ENCODE measurements at places on chromosomes 16 and 17. TPM values are rescaled to one million over a fixed set of nuclear protein-coding genes. Genes with fewer than 3 reads are reported as not detected.

Gene PLCD3
- 59.7 TPM for polyA plus RNA-seq

Gene ARSG
- polyA plus RNA-seq: 0.60 TPM

Gene CMTM4
- polyA plus RNA-seq: 21.7 TPM

Gene MYH11
- polyA plus RNA-seq: not detected

Gene SCO1
- polyA plus RNA-seq: 32.7 TPM

Gene LYZL6
- polyA plus RNA-seq: not detected

Gene ENPP7
- polyA plus RNA-seq: not detected

Gene SENP3
- polyA plus RNA-seq: 103 TPM

Gene JMJD8
- polyA plus RNA-seq: 49.2 TPM

Gene PDPK1
- 33.4 TPM for polyA plus RNA-seq

Gene TBC1D3
- not detected for polyA plus RNA-seq

Gene TNK1
- 0.64 TPM for polyA plus RNA-seq

Gene HSD17B1
- 1.3 TPM for polyA plus RNA-seq

- DNase-seq: no peak
Measured at GRCh38 chr17:2107506-2107905, 52.6 kb downstream of the HIC1 start.

GRCh38 chr17:81335773-81336157 is 40.7 kb upstream of the SLC38A10 start:
- no peak for DNase-seq

DNA sequence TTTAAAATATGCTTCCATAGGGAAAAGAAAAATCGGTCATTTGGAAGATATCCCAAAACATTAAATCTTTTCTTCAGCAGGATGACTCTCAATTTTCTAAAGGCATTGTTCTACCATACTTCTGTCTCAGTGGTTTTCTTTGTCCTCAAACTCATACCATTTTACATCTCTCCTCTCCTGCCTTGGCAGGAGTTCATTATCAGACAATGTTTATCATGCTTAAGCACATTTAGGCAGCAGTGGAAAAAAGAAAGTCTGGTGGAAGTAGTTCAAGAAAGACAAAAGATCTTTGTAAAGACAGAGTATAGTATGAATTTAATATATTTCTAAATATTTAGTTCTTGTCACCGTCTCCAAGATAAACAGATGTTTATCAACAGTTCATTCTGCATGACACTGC is 68.2 kb downstream of the CDK12 start:
- no peak for DNase-seq

GRCh38 chr17:29640413-29640812 is 17.7 kb upstream of the CORO6 start:
- no peak for DNase-seq

- DNase-seq: no peak
Measured at GRCh38 chr16:54077050-54077821, 209.4 kb downstream of the IRX3 start.

DNA sequence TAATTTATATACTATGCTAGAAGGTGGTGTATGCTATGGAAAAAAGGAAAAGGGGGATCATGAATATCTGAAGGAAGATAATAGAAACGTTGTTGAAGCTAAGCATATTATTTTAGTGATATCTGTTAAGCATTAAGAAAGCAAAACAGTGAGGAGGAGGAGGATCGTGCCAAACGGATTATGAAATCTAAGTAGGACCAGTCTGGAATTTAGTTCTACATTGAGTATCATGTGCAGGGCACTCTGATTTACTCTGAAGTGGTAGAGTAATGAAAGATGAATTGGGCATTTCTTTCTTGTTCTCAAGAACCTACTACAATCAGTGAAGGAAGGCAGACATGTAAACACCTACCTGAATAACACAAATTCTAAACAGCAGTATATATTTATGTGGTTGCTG is 195.3 kb downstream of the CYB561 start:
- no peak for DNase-seq

- peak; percentile 79 for DNase-seq
Measured at GRCh38 chr16:89374393-89374960, 115.9 kb downstream of the ANKRD11 start.

GRCh38 chr17:80916246-80916645 is 75.4 kb upstream of the CHMP6 start:
- DNase-seq: no peak

GRCh38 chr16:20614186-20615141 is 38.3 kb upstream of the ACSM2B start:
- no peak for DNase-seq

DNA sequence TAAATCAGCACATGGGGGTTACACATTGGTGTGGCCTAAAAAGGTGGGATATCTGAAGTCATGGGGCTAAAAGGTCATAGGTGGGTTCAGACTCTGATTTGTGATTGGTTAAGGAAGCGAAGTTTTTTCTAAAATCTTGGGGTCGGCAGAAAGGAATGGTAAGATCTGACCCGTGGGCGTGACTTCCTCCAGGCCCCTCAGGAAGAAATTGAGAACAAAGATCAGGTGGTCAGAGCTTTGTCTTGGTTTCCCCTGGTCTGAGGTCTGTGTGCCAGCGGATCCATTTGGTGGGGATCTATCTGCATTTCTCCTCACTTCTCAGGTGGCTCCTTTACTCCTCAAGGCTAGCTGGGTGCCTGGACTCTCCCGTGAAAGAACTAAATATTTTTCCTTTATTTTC is 302.8 kb downstream of the ABCC12 start:
- no peak for DNase-seq

DNA sequence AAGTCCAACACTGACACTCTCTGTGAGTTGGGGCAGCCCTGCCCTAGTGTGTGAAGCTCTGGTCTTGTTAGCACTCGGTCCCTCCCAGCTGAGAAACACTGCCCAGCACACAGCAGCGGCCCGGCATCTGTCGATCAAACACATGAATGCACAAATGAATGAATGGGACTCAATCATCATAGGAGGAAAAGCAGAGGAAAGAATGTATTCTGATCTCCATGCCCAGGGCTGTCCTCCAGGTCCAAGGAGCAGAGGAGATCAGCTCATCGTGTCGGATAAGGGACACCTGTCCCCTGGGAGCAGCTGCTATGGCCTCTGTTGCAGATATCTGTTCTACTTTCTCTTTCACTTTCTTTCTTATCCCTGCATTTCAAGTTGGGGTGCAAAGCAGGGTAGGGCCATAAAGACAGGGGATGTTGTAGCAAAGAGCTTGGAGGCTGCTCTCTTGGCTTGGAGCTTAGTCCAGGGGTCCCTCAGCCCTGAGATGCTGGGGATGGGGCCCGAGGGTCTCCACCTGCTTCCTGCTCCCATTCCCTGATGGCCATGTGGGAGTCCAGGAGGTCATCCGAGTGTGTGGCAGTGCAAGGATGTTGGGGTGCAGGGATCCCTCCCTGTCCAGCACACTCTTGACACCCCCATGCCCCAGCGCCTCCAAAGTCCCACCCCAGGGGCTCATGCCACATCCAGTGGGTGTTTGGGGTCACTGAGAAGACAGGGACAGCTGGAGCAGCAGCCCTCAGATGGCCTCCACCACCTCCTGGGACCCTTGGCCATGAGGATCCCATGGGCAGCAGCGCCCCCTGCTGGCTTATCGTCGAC is 88.2 kb downstream of the IRF8 start:
- DNase-seq: peak; percentile 78

GRCh38 chr16:28264656-28265055 is 27.7 kb upstream of the SBK1 start:
- no peak for DNase-seq

DNA sequence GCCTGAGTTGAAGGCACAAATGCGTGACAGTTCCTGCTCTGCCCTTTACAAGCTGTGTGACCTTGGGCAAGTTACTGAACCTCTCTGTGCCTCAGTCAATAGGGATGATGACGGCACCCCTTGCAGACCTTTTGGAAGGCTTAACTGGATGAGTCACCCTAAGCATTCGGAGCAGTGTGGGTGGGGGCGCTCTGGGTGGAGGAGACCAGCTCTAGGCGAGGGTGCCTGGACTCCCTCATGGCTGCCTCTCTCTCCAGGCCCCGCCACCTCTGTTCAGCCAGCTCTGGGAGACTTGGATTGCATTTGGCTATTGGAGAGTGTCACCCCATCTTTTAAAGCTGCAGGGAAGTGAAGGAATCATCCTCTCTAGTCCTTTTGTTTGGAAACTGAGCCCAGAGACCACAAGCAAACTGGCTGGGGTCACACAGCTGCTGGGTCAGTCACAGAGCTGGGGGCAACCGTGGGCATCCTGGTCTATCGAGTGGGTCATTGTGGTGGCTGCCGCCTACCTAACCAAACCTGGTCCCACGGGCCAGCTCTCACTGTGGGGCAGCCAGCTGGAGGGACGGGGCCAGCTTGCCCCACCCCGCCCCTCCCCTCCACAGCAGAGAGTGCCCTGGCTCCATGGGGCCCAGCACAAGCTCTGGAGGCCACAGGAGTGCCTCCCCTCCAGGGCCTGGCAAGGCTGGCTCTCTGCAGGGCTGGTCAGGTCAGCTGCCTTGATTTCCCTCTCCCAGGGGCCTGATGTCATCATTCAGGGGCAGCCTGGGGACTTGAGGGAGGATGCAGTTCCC is 20.2 kb upstream of the GSE1 start:
- no peak for DNase-seq

DNA sequence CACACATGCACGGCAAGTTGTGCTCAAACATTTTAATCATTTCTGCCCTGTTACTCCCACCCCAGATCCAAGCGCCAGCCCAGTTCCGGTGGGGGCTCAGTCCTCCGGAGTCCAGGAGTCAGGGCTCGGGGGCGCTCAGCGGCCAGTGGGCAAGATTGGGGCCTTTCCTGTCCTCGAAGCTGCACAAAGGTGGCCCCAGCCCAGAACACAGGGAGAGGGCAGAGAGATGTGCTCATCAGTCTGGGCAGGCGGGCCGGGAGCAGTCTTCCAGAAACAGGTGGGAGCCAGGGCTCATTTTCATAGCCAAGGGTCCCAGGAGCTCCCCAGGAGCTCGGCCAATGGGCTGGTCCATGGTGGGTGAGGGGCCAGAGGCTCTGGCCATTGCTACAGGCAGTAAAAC is 4.1 kb downstream of the PRSS8 start:
- no peak for DNase-seq

DNA sequence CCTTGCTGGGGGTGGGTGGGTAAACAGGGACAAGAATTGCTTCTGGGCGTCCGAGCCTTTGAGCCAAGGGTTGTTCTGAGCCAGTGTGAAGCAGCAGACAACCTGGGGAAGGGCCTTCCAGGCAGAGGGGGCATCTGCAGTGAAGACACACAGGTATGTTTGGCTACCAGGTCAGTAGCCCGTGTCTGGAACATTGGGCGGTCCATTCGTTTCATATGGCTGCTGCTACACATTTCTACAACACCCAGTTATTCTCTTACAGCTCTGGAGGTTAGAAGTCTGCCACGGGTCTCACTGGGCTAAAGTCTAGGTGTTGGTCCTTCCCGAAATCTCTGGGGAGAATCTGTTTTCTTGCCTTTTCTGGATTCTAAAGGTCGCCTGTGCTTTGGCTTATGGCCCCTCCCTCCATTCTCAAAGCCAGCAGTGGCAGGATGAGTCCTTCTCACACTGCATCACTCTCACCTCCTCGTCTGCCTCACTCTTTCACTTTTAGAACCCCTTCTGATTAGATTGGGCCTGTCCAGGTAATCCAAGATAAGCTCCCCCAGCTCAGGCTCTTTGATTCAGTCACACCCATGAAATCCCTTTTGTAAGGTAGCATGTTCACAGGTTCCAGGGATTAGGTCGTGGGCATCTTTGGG is 136.1 kb downstream of the CLEC16A start:
- DNase-seq: no peak

DNA sequence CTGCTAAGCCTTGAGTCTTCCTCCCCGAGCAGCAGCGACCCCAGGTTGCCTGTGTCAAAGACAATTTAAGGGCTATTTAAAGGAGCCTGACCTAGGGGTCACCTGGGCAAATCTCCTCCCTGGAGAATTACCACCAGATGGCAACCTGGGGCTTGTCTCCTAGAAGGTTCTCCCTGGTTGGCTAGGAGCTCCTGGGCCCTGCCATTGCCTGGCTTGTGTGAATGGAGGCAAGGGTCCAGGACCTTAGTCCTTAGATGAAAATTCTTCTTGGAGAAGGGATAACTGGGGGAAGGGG is 51.3 kb upstream of the TAC4 start:
- DNase-seq: no peak

- no peak for DNase-seq
Measured at GRCh38 chr17:51667706-51668083, 407.3 kb downstream of the UTP18 start.

GRCh38 chr16:66525396-66526180 is 24.3 kb downstream of the TK2 start:
- DNase-seq: no peak

DNA sequence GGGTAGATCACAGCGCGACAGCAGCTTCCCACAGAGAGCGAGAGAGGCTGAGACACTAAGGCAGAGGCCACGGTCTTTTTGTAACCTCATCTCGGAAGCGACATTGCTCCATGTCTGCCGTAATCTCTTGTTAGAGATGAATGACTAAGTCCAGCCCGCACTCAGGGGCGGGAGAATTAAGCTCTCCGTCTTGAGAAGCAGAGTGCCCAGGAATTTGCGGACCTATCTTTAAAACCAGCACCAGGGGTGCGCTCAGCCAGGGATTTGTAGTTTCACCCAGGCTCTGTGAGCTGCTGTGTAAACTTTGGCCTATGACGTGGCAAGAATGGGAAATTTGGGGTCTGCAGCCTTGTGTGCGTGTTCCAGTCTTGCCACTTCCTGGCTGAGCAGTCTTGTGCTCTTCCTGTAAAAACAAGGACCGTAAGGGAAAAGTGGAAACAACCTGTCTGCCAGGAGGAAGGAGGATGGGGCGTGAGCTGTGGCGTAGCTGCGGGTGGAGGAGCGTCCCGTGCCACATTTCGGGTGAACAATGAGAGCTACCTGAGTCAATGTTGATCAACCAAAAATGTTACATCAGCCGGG is 16.0 kb upstream of the JPH3 start:
- no peak for DNase-seq

DNA sequence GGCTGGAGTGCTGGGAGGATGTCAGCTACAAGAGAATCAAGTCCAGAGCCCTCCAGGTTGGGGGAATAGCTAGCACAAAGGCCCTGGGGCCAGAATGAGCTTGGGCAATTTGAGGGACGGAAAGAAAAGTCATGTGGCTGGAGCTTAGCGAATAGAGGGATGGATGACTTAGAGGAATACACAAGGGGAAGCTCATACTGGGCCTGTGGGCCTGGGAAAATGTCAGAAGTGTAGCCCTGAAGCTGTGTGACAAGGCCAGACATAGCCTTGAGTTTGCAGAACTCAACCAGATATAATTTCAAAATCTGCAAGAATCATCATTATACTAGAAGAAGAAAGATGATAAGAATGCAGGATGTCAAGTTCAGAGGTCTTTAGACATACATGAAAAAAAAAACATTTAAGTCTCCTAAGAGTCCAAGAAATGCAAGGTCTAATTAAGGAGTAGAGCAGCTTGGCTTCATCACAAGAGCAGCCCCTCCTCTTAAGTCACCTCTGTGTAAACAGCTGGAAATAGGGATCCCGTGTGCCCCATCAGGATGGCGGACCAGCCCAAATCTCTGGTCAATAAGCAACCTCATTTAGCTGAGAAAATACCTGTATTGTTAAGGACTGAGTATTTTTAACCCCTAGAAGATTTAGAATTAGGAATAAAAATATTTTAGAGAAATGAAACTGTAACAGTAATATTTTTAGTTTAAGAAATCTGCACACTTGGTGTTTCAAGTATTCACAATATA is 66.6 kb downstream of the ABCC12 start:
- DNase-seq: no peak

DNA sequence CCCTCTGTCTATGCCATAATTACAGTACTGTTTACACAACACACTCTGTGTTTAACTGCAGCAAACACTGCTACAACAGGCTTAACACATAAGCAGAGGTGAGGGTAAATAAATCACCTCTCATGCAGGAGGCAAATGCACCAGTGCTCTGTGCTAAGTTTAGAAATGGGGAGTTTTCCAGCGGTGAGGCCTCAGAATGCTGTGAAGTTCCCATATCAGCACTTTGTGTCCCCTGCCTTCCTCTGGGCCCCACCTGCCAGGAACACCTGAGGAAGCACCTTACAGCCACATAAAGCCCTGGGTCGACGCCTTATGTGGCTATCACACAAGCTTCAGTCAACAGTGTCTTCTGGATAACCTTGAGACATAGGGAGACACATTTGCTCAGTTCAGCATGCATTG is 304.5 kb downstream of the HAPSTR1 start:
- no peak for DNase-seq
